Heart left ventricle (tissue), 16 donors: ENCODE measurements at places on chromosomes 16 and 17. TPM values are rescaled to one million over a fixed set of nuclear protein-coding genes. Genes with fewer than 3 reads are reported as not detected.

- DNase-seq, result peak; percentile 13
- no peaks in the 10 kb centered on the region for H3K36me3 ChIP-seq
- peaks cover 13% of the 10 kb centered on the region for H3K4me1 ChIP-seq
Observed at GRCh38 chr16:49491106-49491670, 117.6 kb downstream of the C16orf78 start.

DNA sequence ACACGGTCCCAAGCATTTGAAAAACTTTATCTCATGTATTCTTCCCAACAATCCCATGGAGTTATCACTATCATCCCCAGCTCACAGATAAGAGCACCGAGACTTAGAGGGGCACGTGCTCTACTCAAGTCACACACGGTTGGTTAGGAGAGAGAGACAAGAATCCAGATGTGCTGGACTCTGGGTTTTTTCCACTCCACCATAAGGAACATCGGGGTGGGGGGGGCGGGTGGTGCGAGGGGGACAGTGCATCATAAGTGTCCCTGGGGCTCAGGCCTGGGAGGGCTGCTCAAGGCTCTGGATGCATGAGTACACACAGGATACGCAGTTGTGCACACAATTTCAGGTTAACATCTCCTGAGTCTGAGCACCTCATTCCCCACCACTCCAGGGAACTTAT lies 7.4 kb downstream of the CDC42EP4 start:
- no peaks in the 10 kb centered on the region for H3K27me3 ChIP-seq
- no peaks in the 10 kb centered on the region for H3K36me3 ChIP-seq
- no peak overlapping the region for H3K4me3 ChIP-seq
- peaks cover 81% of the 10 kb centered on the region for H3K4me1 ChIP-seq

DNA sequence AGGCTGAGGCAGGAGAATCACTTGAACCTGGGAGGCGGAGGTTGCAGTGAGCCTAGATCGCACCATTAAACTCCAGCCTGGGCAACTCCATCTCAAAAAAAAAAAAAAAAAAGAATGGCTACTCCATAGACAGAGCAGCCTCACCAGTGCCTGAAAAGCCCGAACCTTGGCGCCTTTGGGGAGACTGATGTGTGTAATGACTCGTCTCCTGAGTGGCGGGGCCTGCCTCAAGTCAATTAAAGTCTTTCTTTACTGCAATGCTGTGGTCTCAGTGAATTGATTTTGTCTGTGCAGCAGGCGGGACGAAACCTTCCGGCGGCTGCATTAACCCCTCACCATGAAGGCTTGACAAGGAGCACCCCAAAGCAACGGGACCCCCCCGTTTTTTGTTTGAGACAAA lies 3.5 kb upstream of the UQCC4 start:
- peaks cover 6% of the 10 kb centered on the region for H3K4me1 ChIP-seq
- no peak overlapping the region for H3K27ac ChIP-seq
- H3K4me3 ChIP-seq, result no peak overlapping the region
- no peaks in the 10 kb centered on the region for H3K27me3 ChIP-seq
- H3K36me3 ChIP-seq, result no peaks in the 10 kb centered on the region

Gene ABCA9
- total RNA-seq, result 5.1 TPM

Gene SEZ6L2
- total RNA-seq, result 1.3 TPM

DNA sequence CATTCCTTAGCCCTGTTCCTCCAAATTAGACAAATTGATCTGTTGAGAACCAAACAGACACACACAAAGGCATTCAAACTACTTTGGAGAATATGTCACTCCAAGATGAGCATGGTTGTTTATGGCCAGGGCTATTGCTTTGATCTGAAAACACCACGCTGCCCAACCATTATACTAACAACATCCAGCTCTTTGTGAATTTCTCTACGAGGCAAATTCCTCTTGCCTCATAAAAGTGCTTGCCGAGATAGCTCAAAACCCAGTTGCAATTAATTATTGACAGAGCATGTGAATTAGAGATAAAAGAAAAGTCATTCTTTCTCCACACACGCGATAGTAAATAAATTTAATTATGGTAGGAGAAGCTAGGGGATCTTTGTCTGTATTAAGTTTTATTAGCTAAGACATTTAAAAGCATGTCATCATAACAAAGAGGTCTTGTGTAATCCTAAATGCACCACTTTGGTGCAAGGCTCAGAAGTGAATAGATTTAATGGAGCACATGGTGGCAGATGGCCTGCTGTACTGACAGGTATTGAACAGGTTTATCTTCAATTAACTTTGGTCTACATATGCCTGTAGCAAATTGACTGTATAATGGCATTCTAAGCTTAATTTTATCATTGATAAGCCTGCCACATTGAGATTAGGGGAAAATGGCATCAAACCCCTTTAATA lies 441.8 kb downstream of the HS3ST4 start:
- H3K4me3 ChIP-seq, result no peak overlapping the region
- DNase-seq, result no peak
- no peak overlapping the region for H3K27ac ChIP-seq
- no peaks in the 10 kb centered on the region for H3K27me3 ChIP-seq
- H3K36me3 ChIP-seq, result no peaks in the 10 kb centered on the region
- no peaks in the 10 kb centered on the region for H3K4me1 ChIP-seq

DNA sequence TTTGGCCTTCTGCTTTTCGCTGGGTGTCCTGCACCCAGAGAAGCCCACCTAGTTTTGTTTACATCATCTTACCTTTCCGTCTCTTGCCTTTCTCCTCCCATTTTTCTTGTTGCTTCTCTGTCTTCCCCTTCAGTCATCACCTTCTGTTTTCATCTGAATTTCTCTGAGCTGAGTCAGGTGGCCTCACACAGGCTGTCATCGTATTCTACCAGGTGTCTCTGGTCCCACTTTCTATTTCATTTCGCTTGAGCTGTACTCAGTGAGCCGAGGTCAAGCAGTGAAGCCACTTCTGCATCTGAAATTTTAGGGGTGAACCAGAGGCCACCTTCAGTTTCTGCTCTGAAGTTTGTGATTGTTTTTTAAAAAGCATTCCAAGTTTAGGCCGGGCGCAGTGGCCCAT lies 9.7 kb downstream of the CRAMP1 start:
- no peak overlapping the region for H3K27ac ChIP-seq
- peaks cover 19% of the 10 kb centered on the region for H3K4me1 ChIP-seq
- H3K36me3 ChIP-seq, result peaks cover 63% of the 10 kb centered on the region
